GM18507 (cell line): ENCODE measurements at places on chromosomes 1 and 21.

DNA sequence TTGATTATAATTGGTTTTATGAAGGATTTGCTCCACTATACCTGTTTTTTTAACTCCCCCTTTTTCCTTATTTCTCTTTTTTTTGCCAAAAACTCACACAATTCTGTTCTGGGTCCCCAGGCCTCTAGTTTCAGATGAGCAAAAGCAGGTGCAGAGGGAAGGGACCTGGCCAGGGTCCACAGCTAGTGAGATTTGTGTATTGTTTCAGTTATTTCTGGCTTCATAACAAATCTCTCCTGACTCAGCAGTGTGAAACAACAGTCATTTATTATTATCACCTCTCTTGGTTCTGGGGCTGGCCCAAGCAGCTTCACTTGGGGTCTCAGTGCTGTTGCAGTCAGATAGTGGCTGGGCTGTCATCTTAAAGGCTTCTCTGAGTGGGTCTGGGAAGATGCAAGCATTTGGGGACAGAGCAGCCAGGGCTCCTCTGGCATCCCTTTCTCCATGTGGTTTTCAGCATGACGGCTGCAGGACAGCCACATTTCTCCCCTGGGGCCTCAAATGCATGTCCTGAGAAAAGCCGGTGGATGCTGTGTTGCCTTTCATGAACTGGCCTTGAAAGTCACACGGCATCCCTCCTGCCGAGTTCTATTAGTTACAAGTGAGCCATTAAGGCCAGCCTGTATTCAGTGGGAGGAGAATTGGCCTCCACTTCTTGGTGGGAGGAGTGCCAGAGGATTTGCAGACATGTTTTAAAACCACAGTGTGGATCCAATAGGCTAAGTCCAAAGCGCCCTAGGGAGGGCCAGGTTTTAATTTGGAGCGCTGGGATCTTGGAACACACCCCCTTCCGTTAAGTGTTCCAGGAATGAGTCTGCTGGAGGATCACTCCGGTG, 137.1 kb downstream of the CAMTA1 start:
- no peak for DNase-seq

DNA sequence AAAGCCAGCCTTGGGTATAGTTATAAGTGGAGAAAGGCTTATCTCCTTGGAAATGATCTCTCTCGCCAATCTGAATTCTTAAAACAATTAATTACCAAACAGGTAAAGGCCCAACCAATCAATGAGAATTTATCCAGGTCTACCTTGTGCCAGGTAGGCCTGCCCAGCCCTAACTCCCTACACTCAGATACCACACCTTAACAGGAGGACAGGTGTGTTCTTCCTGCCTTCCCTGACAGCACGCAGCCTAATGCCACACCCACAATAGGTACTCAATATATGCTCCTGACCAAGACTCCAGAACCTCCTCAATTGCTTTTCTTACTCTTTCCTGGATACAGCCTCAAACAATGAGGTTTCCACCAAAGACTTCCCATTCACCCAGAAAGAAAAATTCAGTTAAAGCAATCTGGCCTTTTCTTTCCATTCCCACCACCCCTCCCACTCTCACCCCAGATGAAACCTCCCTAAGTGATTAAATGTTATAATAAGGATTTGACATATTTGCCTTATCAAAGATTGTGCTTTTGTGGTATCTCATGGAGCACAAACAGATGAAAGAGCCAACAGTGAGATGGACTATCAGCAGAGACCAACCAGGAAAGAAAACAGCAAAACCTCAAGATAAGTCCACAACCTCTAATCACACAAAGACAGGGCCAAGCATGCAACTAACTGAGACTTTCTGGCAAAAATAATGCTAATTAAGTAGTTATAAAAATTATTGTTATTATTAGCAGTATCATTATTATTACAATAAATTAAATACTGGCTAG, 25.6 kb downstream of the TRABD2B start:
- DNase-seq = no peak

- DNase-seq = no peak
These were observed 23.5 kb downstream of the ADARB1 start for GRCh38 chr21:45097827-45098387.

GRCh38 chr1:71634159-71634558, 553.3 kb upstream of the ZRANB2 start:
- DNase-seq = no peak

DNA sequence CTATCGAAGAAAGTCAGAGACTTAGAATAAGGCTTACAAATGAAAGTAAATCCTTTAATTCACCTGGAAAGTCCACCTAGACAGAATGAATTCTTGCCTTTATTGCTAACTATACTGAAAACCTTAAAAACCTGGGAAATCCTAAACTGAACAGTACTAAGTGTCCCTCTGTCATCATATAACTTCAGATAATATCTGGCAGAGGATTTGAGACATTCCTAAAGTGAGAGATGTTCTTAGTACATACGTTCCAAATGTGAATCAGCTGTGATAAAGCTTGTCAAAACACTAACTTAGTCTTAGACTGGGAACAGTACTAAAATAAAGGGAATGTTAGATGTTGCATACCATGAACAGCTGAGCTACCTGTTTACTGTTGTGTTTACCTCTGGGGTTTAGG, 121.7 kb downstream of the TNFSF18 start:
- DNase-seq = no peak

DNA sequence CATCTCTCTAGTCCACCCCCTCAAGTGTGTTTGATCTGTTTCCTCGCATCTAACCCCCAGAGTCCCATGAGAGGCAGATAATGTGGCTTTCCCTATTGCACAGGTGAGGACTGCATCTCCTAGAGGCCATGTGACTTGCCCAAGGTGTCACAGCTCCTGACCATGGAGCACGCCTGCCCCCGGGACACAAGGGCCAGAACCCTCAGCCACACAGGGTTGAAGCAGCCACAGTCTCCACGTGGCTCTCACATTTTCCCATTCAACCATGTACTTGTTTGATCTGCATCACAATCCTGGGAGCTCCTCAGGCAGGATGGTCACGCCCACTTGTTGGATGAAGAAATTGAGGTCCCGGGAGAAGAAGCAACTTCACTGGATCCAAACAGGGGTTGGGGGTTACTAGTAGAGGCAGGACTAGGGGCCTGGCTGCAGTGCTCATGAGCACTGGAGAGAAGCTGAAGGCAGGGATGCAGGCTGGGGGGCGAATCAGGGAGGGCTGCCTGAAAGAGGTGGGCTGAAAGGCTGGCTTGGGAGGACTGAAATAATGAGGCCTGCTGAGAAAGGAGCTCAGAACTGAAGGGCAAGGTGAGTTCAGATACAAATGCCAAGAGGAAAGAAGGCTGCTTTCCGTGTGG, 207.9 kb downstream of the PTPRU start:
- no peak for DNase-seq

DNA sequence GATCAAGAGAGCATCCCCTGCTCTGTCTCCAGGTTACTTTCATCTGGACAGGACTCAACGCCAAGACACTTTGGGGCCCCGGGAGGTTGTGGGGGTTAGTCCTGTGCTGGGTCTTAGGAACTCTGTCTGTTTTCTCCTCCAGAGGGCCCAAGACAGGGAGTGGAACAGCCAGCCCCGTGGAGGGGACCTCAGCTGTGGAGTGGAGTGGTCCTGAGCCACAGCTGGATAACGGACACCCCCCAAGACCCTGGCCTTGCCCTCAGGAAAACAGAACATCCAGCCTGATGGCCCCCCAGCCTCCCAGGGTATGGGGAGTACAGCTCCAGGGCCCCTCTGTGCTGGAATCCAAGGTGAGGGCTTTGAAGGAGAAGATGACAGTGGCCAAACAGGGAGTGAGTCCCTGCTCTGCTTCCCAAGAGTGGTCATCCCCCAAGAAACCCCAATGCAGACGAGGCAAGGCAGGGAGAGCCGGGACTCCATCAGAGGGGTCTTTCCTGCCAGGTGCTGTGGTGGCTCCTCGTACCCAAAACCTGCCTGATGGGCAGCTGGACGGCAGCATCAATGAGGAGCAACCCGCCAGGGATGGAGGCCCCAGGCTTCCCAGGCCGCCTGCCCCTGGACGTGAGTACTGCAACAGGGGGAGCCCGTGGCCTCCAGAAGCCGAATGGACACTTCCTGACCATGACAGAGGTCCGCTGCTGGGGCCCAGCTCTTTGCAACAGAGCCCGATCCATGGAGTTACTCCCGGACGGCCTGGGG, 3.5 kb downstream of the KIAA1614 start:
- DNase-seq = no peak

GRCh38 chr1:46619656-46620258, 3.1 kb upstream of the MOB3C start:
- no peak for DNase-seq

GRCh38 chr1:106621853-106622252, 434.6 kb upstream of the PRMT6 start:
- DNase-seq = no peak

DNA sequence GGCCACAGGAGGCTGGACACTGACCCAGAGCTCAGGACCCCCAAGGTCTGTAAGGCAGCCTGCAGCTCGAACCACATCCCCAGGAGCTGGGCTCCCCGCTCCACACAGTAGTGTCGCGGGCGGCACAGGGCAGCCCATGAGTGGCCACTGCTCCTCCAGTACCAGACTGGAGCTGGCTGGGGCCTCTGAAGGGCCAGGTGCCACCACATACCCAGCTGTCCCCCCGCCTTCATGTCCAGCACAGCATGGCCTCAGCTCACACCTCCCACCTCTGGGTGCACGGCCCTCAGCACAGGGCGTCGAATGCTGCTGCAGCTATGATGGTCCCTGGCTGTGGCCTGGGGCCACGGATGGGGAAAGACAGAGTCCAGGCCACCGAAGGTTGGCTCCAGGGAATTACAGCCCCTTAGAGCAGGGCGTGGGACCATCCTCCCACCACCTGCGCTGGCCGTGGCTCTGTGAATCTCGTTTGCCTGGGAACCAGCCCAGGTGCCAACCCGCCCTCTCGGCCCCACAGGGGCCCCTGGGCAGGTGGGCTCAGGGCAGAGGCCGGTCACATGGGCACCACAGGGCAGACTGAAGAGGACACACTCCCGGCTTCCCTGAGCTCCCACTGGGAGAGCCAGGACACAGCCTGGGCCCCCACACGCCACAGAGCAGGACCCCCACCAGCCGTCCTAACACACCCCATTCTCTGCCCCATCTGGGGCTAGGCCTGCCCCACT, 2.1 kb upstream of the TNFRSF4 start:
- no peak for DNase-seq

- DNase-seq = no peak
These were observed 805 bp downstream of the ZNHIT6 start for GRCh38 chr1:85707267-85707989.

GRCh38 chr1:18011703-18012102, 95.9 kb upstream of the IGSF21 start:
- no peak for DNase-seq

- DNase-seq = no peak
These were observed 14.4 kb downstream of the CYP4B1 start for GRCh38 chr1:46812996-46813857.

- no peak for DNase-seq
These were observed at the start of gene MAP3K6 for GRCh38 chr1:27366411-27367159. Gene MAP3K6 (minus strand): TSS chr1:27366961. CDS start chr1:27366597, 364 bp downstream.

DNA sequence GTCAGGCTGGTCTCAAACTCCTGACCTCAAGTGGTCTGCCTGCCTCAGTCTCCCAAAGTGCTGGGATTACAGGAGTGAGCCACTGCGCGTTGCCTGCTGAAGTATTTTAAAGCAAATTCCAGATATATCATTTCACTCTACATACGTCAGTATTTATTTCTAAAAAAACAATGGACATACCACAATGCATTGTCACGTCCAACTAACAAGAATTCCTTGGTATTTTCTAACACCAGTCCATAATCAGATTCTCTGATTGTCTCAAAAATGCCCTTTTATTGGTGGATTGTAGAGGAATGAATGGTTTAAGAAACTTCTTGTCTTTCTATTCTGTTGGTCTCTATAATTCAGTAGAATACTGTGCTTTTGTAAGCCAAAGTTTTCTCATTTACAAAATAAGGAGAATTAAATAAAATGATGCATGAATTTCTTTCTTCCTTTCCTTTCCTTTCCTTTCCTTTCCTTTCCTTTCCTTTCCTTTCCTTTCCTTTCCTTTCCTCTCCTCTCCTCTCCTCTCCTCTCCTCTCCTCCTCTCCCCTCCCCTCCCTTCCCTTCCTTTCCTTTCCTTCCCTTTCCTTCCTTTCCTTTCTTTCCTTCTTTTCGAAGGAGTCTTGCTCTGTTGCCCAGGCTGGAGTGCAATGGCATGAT, 55.8 kb downstream of the VPS13D start:
- DNase-seq = no peak

GRCh38 chr1:53182111-53182593, 14.5 kb upstream of the CPT2 start:
- peak; percentile 45 for DNase-seq

DNA sequence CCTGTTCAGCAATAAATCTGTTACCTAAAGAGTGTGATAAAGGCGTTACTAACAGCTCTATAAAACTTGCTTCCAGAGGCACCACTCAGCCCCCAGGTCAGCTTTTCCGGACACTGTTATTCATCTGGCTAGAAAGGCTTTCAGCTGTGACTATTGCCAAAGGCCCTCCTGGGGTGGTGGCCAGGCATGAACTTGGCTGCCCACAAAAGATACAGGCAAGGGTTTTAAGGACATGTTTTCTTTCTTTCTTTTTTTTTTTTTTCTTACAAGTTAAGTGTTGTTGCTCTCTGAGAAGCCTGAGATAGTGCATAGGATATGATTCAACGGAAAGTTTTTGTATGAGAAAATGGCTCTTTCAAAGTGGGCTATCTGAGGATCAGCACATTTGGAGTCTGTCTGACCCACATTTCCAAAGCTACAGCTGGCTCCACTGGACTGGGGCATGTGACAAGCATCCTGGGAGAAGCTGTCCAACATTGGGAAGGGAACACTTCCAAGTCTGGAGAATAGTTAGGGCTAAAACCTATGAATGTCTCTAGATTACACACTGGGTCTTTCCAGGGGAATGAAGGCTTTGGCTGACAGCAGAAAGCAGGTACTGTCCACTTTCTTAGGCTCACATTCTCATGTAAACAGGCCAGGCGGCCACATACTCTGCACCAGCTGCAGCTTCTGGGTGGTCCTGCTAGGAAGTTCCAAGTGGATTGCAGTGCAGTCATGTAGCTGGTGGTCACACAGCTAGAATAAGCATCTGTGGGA, 639.7 kb downstream of the LMO4 start:
- DNase-seq = no peak

DNA sequence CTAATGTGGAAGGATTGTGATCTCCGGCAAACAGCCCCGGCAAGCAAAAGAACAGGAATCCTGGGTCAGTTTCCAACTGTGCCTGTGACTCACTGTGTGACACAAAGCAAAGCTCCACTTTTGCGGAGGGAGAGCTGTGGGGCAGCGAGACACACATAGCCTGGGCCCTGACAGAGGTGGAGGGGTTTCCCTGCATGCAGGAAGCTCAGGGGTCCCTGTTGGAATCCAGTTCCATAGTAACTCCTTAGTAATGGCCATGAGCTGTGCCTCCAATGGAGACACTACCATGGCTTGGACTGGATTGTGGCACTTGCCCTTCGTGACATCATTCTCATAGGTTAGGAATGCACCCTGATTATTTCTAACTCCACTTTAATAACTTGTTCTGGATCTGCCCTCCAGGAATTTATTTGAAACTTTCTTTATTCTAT, 47.0 kb upstream of the ATF3 start:
- DNase-seq = no peak
